Ammon's horn (tissue), 1 donor: ENCODE measurements at places on chromosomes 5 and 9.
A peak's percentile ranks its signal among the peaks of the same experiment; 100 is the strongest.

- DNase-seq, result no peak
These were observed 5.6 kb downstream of the FAXDC2 start for GRCh38 chr5:154844809-154845208.

DNA sequence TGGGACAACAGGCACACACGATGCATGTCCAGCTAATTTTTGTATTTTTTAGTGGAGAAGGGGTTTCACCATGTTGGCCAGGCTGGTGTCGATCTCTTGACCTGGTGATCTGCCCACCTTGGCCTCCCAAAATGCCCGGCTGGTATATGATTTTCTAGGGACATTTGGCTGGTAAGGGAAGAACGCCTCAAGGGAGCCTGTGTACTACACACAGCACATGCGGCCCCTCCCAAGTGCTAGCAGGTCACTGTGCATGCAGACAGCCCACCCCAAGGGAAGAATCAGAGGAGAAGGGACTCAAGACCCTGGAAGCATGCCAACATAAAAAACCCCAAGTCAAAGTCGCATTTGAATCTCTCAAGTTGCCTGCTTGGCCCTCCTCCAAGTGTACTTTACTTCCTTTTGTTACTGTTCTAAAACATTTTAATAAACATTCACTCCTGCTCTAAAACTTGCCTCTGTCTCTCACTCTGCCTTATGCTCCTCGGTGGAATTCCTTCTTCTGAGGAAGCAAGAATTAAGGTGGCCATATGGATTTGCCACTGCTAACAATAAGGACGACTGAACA is 24.3 kb upstream of the OTULINL start:
- no peak for DNase-seq

GRCh38 chr9:119802133-119802532 is 432.9 kb upstream of the BRINP1 start:
- DNase-seq, result no peak

DNA sequence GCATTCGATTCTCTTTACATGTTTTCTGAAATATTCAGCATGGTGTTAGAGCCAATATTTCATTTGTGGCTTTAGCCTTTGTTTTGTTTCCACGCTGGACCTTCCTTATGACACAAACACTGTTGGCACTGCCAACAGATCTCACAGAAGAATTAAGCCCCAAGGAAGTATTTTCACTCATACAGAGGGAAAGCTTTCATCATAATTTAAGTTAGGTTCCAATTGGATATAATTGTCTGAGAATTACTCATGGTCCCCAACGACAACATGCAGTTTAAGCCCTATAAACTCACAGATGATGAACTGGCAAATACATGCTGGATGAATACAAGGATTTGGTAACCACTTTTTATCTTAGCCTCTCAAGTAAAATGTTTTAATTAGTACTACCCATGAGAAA is 259.5 kb downstream of the EBF1 start:
- DNase-seq, result no peak

DNA sequence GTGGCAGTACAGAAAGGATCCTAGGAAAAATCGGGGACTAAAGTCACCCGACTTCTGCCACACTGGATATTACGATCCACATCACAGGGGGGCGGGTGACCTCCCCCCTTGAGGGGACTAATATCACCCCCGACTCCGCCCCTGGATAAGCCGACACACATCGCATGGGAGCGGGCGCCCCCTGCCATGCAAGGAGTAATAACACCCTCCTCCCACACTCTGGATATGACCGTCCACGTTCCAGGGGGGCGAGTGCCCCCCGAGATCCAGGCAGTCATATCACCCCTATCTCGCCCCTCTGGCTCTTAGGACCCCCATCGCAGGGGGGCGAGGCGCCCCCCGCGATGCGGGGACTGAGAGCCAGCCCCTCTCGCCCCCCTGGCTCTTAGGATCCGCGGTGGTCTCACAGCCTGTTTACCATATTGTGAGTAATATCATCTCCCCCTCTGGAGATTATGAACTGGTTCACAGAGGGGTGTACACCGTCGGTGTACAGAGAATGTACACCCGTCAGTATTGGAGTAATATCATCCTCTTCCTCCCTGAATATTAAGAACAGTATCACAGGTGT is 423.0 kb downstream of the DIRAS2 start:
- peak; percentile 12 for DNase-seq

DNA sequence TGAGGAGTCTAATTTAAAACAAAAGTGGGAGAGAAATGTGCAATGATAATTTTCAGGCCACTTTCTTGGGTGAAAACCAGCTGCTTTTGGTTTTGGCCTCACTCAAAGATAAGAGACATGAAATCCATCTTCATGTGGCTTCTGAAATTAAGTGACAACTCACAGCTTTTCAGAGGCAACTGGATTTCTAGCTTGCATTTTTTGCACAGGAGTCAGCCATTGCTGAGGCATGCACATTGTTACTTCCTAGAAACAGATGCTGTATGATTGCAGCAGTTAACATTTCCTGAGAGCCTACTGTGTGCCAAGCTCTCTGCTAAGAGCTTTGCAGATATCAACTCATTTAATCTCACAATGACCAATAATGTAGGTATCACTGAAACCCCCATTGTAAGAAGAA is 562.6 kb downstream of the NR2F1-AS1 start:
- DNase-seq, result no peak

DNA sequence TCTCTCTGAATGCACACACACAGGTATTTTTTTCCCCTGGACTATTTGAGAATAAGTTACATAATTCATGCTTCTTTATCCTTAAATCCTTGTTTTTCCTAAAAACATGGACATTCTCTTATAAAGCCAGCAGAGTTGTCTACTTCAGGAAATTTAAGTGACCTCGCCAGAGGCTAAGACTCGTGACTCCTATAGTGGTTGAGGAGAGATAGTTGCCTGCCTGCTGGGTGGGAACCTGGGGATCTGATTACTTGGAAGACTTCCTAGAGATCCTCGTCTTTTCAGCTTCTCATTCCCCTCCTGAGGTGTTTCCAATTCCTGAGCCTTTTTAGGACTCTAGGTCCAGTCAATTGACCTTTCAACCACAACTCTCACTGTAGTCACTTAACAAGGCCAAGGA is 5.5 kb downstream of the SLC30A5 start:
- no peak for DNase-seq

DNA sequence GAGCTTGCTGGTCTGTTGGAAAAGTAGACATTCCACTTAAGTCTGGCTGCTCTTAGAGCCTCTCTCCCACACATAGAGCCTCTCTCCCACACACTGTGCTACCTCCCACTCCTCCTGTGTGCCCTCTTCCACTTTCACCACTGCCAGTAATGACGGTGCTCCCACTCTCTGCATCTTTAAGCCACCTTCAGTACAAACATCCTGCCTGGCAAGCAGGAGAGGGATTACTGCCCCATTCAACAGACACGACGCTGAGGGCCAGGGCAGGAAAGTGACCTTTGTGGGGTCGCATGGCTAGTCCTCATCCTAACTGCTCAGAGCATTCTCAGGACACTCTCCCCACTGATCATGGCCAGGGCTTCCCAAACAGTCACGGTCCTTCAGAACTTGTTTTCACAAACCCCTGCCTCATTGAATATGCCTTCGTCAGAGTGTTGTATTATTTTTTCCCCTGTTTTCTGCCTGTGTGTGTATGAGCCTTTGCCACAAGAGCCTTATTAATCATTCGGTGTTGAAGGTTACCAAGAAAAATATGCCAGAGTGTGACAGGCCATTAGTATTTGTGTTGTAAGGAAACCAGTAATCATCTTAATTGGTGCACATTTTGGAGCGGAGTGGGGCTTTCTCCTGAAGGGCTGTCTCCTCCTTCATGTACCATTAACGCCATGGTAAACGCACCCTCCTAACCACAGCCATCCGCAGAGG is 87.1 kb upstream of the SAP30L start:
- DNase-seq, result no peak

- no peak for DNase-seq
These were observed 3.7 kb downstream of the IL3 start for GRCh38 chr5:132064140-132064539.

GRCh38 chr5:74328221-74328630 is 312.3 kb downstream of the ENC1 start:
- DNase-seq, result no peak

- no peak for DNase-seq
These were observed 85.2 kb upstream of the CDH12 start for GRCh38 chr5:22938362-22938761.

- no peak for DNase-seq
These were observed 143.4 kb downstream of the GDNF start for GRCh38 chr5:37696190-37697021.

DNA sequence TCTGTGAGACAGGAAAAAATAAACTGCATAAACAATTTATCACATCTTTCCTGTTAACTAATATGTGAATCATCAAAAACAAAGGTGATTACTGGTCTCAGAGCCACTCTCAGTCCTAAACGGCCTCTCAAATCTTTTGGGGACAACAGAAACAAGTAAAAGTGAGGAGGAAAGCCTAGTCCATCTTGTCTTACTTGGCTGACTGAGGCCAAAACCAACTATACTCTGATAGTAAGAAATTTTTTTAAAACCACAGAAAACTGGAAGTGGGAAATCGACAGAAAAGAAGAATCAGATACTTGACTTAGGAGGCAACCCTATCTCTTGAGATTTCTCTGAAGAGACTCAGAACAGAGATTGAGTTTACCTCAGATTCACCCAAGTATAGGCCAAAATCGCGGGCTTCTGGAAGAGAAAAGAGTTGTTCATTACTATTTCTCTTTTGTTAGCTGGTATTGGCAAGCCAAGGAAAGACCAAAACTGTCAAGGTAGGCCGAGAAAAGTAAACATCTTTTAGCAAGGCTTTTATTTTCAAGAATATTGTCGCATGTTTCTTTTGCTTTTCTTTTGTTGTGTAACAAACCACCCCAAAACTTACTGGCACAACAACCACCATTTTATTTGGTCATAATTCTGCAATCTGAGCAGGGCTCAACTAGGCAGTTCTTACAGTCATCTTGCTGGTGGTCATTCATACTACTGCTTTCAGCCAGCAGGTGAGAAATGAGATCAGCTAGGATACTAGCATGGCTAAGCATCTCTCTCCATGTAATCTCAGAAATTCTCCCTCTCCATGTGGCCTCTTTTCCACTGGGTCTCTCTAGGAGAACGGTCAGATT is 46.1 kb downstream of the RFX3 start:
- no peak for DNase-seq

GRCh38 chr9:114459464-114459863 is 45.8 kb downstream of the WHRN start:
- DNase-seq, result no peak

DNA sequence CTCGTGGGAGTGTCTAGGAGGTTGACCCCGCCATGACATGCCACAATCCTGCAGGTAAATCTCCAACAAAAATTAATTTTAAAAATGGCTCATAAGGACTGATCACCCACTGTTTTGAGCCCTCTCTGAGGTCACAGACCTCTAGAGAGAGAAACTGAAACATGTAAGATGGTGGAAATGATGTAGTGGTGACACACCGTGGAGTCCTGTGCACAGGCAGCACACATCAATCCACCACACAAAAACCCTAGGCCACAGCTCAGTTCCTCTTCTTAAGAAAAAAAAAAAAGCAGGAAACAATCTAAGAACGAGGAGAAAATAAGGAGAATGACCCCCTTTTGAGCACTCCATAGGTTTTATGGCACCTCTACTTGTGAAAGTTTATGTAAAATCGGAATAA is 93.8 kb upstream of the FAM120A start:
- no peak for DNase-seq

DNA sequence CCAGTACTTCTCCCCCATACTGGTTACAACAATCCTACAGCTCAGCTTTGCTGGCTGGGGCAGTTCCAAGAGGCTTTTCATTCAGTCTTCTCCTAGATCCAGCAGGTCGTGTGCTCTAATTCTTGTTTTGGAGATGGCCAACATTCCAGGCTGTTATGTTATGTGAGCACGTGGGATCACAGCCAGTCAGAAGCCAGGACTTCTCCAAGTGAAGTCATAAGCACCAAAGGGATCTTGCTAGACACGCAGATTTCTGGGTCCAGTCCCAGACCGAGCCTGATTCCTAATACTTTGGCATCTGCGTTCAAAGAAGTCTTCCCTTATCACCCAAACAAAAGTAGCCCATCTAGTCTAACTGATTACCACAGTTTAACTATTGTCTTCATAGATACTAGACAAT is 1.4 kb upstream of the LARP1 start:
- DNase-seq, result peak; percentile 41

- DNase-seq, result no peak
These were observed 158.0 kb upstream of the RETREG1 start for GRCh38 chr5:16774806-16775205.

DNA sequence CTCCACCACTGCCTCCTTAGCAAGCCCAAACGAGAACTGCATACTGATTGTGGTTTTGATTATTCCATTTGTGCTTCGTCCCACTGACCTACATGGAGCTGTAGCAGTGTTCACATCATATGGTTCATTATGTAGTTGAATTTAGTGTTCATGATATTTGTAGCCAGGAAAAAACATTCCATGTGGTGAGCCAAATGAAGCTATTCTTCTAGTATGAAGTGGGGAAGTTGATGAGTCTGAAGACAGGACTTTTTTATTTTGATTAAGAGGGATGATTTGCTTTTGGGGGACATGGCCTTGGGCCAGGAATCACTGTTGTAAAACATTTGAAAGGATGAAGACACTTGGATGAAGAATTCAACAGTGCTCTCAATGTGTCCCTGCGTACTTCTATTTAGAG is 192.9 kb upstream of the SLC27A6 start:
- DNase-seq, result peak; percentile 18

DNA sequence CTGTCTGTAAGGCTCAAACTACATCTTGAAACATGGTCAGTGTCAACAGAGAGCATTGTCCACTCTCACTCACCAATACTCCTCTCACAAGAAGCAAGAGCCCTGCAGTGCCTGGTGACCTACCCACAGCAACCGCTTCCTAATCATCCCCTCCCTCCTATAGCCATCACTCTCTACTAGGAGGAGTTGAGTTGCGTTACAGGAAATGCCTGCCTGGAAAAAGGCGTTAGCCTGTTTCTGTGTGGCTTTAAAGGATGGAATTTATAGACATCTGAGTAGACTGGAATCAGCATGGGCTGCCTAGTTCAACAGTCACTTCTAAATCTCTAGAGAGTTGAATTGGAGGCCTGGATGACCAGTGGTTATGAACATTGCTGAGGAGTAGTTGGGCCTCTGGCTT is 108.3 kb upstream of the FER start:
- no peak for DNase-seq

DNA sequence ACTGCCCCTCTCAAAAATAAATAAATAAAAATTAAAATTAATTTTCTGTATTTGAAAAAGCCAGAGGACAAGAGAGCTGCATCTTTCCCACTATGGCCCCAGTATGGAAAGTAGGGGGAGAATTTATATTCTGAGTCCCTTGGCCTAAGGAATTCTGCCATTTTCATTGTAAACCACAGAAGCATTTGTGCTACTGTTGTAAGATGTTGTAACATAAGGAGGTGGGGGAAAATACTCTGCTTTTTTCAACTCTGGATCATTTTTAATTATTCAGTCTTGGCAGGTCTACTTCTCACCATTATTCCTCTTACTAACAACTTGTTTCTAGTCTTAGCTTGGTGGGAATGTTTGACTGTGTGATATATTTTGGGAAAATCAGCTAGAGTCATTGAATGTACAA is 52.3 kb upstream of the APC start:
- DNase-seq, result no peak

GRCh38 chr9:120136696-120137095 is 443.3 kb downstream of the CDK5RAP2 start:
- no peak for DNase-seq
